Aorta (tissue), 5 donors: ENCODE measurements at places on chromosomes 2 and 18. TPM values are rescaled to one million over a fixed set of nuclear protein-coding genes. Genes with fewer than 3 reads are reported as not detected.

GRCh38 chr2:3789256-3789655, 85.9 kb downstream of the DCDC2C start:
- DNase-seq: no peak

CHRNA1 gene
- not detected for total RNA-seq

SALL3 gene
- 0.06 TPM for total RNA-seq

- no peak for DNase-seq
These were observed 2120.4 kb upstream of the PIK3C3 start for GRCh38 chr18:39834636-39835035.

MRO gene
- 3.2 TPM for total RNA-seq

DNA sequence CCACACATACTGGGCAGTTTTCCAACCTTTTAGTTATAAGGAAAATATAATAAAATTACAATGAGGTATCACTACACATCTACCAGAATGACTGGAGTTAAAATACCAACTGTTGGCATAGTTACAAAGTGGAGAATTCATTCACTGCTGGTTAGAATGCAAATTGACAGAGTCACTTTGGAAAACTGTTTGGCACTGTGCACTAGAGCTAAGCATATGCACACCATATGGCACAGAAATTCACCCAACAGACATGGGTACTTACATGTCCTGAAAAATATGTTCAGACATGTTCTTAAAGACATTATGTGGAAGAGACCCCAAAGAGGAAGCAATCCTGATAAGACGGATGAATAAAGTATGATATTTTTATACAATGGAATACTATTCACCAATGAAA, 686.1 kb upstream of the RAB6C start:
- no peak for DNase-seq

DNA sequence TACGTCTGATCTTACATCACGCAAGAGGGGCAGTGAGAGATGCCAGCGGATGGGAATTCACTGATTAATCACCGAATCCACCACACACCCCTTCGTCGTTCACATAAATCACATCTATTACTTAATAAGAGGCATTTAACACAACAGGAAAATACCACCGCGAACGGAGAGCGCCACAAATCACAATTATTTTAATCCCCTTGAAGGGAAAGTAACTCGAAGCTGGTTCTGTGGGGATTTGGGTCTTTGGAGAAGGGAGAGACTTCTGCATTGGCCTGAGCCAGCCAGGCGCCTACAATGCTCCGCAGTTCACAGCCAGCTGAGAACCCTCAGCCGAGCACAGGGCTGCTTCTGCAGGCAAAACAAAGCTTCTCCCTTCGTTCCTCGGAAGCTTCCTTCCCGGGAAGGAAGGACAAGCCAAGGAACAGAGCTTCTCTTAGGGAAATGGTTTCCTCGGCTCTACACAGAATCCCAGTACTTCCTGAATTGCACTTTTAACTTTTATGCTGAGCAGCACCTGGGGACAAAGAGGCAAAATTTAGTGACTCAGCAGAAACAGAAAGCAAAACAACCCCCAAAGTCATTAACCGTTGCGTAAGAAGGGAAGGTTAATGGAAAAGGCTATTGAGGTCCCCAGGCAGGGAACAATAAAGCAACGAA, at the start of gene LRP1B:
Gene LRP1B (minus strand): TSS at position 7 of the 660 bp plus-strand sequence. CDS start 287 bp downstream, outside the sequence.
- DNase-seq: no peak

HOXD4 gene
- 9.8 TPM for total RNA-seq

- no peak for DNase-seq
These were observed 36.0 kb downstream of the SETBP1 start for GRCh38 chr18:44716697-44717163.

DNA sequence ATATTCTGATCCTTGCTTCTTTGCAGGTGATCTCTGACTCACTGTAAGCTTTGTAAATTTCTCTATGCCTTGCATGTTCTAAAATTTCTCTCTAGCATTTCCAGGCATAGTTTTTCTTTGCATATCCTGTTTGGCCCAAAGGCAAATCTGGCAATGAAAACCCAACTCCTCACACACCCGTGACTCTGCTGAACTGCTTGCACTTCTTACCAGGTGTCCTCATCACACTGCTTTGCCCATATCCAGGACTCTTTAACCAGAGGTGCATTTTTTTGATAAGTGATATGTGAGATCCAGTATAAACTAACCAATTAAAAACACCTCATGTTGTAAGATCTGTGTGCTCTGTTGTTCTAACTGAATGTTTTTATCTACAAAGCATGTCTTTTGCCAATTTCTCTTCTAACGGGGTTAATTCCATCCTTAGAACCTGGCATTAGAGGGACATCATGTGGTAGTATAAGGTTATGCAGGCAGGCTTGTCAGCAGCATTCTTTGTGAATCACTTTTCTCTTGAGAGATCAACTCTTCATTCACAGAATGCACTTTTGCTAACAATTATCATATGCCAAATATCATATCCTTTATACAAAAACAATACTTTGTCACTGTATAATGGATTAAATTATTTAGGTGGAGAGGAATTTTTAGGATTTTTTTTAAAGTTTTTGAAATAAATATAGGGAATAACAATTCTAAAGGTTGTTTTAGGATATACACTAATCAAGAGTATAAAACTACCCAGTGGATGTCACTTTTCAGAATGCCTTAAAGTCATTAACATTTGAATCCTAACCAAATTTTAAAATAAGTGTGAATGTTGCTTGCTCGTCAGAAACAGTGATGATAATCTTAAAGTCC, 20.8 kb upstream of the TMX3 start:
- no peak for DNase-seq

- no peak for DNase-seq
These were observed 41.3 kb downstream of the PTPN2 start for GRCh38 chr18:12842459-12843380.

DES gene
- total RNA-seq: 282 TPM

COL6A3 gene
- total RNA-seq: 190 TPM

DNA sequence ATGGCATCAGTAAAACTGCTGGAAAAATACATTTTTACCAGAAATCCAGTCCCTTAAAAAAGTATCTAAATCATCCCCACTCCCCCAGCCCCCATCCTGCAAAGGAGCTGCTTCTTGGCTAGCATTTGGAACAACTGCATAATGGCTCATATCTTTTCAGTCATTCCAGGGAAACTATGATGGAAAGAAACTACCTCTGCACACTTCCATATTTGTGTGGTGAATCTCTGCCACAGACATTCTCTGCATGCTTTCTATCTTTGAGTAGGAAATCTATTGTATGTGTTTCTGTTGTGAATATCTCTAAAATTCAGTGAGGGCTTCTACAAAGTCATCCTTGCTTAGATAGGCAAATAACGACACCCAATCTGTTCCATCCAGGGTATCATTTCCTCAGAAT, 632.3 kb downstream of the LRP1B start:
- no peak for DNase-seq

DNA sequence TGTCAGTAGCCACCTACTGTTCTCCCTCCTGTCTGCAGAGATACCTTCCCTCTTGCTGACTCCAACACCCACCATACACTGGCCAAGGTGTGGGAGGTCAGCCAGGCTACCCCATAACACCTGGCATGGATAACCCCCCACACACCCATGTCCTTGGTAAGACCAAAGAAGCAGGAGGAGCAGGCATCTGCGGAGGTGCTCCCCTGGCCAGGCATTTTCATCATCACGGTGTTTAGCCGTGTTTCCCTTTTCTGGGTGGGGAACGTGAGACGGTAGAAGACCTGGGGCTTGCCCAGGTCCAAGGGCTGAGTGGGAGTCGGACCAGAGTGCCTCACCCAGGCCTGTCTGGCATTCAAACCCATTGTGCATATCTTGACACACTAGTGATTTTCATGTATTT, 150.3 kb downstream of the SMAD7 start:
- peak; percentile 44 for DNase-seq

DNA sequence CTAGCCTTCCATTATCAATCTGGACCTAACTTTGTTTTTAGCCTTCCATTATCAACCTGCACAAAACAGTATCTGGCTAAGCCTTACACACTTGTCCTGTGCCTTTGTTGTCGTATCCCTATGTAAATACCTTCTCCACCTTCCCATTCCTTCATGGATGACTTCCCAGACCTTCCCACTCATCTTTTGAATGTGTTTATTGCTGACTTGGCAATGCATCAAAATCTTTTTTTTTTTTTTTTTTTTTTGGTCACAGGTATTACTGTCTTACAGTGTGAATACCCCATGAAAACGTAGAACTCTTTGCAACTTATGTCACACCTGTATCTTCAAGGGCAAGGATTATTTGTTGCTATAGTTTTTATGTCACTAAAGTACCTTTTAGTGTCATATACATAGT, 25.7 kb downstream of the RPE start:
- DNase-seq: no peak

- DNase-seq: no peak
These were observed 32.8 kb downstream of the KATNAL2 start for GRCh38 chr18:46950064-46950656.

- DNase-seq: no peak
These were observed 67.5 kb downstream of the GALNT13 start for GRCh38 chr2:153939124-153939796.

DNA sequence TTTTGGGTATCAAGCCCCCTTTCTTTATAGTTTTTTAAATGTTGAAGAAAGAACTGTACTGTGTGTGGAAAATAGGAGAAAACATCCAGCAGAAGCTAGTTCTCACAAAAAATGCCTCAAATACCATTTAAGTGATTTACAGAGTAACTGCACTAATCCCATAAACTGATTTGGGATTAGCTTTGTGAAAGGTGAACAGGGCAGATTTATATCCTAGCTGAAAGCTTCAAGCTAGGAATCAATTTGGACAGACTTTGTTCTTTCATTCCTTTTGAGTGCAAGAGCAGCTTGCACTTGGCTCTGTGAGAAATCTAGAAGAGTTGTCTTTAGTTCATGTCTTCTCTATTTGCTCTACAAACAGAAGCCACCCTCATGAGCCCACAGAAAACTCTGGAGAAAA, 183.9 kb upstream of the VRK2 start:
- no peak for DNase-seq

DNA sequence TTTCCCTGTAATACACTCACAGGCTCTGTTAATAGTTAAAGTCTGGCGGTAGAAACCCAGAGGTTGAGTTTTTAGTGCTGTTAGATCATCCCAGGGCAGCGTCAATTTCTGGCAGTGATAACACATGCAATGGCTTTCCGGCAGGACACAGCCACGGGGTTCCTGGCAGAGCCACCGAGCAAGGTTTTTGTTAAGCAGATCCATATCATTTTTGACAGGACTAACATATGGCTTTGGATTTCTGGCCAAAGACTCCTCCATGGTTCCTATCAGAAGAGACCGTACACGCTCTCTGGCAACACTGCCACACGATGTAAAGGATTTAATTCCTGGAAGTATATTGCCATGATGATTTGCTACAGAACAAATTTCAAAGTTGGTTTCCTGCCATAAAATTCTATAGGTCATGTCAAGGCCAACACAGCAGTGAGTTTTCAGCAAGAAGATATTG, 854.3 kb downstream of the LRRTM4 start:
- no peak for DNase-seq
